ENCODE measurements at places on chromosomes 6 and 20.

DNA sequence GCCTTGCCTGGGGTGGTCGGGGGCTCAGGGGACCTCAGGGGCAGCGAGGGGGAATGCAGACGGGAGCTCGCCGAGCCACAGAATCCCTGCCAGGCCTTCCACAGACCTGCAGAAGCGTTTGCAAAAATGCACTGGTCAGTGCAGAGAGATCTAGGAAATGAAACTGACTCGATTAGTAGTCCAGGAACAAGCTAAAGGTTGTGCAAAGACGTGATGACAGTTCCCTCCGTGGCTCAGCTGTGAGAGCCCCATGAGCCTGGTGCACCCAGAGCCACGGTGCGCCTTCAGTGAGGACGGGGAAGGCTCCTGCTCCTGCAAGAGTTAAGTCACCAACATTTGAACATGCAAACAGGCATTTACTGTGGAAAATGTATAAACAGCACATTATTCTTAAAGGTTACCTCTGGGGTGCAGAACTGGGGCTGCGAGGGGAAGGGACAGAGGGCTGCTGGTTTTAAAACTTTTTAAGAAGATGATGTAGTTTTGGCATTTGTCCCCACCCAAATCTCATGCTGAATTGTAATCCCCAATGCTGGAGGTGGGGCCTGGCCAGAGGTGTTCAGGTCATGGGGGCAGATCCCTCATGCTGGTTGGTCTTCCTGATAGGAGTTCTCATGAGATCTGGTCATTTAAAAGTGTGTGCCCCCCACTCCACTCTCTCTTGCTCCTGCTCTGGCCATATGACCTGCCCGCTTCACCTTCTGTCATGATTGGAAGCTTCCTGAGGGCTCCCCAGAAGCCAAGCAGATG lies 147.3 kb downstream of the DLL1 start:
- no peak for DNase-seq

- DNase-seq, result no peak
These were observed 60.2 kb downstream of the EZR start for GRCh38 chr6:158758941-158759479.

DNA sequence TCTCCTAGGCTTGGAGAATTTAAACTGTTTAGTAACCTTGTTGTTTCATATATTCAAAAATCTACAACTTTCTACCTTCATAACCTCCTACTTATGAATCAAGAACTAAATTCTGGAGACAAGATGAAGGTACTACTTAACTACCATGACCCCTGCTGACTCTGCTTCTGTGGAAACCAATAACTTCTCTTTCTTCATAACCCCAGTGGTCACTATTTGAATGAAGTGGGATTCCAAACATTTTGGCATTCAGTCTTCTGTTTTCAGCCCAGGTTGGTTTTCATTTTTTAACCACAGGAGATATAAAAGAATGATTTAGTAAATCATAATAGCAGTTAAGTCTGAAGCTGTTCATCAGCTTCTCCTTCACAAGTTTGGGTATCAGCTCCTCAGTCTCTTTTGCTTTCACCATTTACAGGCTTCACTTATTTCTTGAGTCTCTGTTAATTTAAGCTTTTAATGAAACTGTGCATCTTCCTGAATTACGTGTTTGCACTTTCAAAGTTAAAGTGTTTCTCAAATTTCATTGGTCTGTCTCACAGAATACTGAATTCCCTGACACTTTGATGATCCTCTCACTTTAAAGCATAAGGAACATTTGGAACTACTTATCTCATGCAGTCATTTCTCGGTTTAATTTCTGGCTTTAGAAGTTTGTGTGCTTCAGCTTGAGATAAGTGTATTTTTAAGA lies 9.5 kb downstream of the SENP6 start:
- no peak for DNase-seq

DNA sequence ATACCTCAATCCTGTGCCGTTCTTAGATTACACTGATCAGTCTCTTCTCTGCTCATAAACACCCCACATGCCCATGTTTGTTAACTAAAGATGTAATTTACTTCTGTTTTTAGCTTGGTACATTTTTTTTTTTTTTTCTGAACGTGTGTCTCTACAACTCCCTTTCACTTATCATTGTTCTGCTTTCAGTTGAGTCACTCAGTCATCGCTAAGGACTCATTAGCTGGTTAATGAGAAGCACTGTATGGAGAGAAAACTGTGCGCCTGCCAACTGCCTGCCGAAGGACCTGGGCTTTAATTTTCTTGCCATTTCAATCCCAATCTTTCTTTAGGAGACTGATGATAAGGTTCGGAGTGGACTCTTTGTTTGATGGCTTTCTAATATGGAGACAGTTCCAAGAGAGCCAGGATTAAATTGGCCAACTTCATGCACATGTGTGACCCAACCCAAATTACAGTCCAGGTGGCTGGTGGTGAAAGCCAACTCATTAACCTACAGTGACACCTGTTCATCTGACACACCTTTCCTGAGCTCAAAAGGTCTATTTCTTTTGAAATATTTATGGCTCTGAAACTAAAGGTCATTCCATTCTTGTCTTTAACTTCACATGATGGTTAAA lies 334.1 kb downstream of the BCKDHB start:
- no peak for DNase-seq

DNA sequence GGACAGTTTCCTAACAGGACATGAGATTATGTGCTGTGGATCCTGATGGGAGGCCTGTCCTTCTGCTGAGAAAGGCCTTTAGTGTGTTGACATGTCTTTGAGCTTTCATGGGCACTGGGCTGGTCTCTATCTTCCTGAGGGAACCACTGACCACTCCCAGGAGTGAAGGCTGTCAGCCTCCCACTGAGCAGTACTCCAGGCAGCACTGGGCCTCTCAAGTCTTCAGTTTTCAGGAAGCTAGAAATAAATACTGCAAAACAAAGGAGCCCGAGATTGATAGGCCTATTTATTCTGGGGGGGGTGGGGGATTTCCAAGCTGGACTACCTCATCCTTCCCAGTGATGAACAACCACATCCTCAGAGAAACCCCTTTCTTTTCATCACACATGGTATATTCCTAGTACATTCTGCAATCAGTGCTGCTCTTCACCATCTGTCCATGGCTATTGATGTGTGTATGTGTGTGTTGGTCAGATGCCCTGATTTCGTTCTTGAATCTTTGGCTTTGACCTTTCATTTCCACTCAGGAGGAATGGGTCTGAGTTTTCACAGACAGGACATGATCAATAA lies 180.9 kb upstream of the SPTLC3 start:
- no peak for DNase-seq

- no peak for DNase-seq
These were observed 16.5 kb downstream of the NCOA7 start for GRCh38 chr6:125807293-125807692.

DNA sequence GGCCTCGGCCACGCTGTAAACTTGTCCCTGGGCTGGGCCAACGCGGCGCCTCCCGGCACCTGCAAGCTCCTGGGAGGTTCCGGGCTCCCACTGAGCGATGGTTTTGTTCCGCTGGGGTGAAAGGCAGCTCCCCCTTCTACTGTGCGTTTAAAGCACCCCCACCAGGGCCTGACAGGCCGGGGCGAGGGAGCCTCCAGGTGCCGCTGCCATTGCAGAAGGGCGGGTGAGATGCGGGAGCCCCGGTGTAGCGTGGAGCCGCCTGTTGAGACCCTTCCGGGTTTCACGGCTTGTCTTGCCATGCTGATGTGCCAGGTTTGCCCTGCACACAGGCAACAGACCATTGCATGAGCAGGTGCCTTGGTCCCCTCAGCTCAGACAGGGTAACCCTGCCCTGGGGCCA lies 2.9 kb downstream of the COL20A1 start:
- DNase-seq, result no peak

DNA sequence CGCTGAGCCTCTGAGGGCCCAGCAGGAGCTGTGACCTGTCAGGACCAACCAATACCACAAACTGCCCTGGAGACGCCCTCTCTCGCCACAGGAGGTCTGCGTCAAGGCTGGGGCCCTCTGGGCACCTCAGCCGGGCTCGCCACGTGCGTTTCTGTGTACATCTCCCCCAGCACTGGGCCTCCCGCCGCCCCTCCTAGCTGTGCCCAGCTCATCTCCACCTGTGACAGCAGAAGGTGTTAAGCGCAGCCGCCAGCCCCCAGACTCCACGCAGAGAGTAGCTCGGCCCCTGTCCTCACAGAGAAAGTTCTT lies 91.4 kb downstream of the TAF4 start:
- no peak for DNase-seq

- no peak for DNase-seq
These were observed 7.1 kb downstream of the L3MBTL1 start for GRCh38 chr20:43514648-43514999.

DNA sequence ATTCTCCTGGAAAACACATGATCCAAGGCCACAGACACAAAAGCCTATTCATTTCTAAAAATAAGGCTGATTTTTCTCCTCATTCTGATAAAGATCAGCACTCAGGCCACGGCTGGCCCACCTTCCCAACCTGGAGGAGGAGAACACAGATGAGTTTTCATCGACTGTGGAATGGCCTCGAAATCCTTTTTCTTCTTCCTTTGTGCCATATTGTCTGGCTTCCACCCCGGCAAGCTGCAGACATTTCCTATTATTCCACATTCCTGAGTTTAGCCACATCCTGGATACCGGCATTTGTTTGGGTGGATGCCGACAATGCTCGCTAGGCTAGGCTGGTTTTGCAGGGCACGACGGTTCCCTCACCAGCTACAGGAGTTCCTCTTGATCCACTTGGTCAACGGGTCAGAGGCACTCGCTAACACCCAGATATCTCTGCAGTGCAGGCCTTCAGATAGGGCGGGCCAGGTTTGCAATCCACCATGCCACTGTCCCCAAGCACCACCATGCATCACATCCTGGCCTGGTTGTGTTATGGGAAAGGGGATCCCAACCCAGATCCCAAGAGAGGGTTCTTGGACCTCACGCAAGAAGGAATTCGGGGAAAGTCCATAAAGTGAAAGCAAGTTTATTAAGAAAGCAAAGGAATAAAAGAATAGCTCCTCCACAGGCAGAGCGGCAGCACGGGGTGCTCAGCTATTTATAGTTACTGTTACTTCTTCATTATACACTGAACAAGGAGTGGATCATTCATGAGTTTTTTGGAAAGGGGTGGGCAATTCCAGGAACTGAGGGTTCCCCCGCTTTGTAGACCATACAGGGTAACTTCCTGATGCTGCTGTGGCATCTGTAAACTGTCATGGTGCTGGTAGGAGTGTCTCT lies 4.2 kb upstream of the CTSZ start:
- DNase-seq, result peak; percentile 97

DNA sequence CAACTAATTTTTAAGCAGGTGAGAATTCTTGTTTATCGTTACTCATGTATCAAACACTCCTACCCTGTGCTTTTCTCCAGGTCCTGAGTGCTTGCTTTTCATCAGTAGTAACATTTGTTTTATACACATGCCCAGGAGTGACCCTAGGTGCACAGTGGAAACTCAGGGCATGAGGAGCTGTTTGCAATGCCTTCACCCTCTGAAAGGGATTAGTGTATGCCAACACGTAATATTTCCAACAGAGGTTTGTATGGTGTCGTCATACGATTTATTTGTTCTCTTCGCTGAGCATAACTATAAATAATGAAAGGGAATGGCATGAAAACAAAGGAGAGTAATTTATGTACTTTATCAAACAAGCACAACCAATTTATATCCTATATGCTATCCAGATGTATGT lies 537.4 kb upstream of the MMS22L start:
- no peak for DNase-seq

DNA sequence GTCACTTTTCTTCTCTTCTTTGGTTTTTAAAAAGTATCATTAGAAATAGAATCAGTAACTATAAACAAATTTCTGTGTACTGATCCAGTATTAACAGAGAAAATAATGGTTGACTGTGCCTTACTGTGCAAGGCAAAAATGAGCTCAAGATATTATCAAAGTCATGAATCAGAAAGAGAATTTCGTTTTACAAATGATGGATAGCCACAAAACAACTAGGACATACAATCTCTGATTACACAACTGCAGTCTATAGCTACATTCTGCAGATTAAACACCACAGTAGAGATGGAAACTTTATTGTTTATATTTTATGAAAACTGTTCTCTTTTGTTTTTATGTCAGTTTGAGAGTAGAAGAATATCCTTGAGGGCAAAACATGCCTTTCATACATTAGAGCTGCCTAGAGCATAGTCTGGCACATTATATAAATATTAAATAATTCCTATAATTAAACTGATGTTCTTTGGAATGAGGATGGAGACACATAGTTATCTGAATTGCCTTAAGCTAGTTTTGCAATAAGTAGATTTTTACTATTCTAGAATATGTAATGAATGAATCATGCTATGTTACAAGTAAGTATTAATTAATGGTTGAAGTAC lies 333.1 kb downstream of the LAMA2 start:
- no peak for DNase-seq

DNA sequence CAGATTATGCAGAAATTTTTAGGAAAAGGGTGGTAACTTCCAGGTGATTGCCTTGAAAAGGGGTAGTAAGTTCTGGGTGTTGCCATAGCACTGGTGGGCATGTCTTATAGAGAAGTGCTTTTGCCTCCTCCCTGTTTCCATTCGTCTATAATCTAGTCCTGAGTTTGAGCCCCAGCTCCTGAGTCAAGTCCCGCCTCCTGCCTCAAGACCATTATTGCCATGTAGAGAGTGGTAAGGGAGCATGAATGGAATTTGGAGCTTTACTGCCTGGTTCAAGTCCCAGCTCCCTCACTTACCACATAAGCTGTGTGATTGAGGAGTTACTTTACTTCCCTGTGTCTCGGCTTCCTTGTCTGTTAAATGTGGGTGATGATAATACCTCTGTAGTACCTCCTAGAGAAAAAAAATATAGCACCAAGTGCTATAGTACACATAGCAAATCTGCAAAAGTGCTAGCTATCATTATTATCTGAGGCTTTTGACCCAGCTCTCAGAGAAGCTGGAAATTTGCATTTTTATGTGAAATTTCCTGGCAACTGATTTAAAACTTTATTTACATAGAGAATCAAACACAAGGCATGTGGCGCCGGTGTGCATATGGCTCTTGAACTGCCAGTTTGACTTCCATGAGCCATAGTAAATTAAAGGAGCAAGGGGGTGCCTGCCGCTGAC lies 36.0 kb downstream of the TGM6 start:
- no peak for DNase-seq

DNA sequence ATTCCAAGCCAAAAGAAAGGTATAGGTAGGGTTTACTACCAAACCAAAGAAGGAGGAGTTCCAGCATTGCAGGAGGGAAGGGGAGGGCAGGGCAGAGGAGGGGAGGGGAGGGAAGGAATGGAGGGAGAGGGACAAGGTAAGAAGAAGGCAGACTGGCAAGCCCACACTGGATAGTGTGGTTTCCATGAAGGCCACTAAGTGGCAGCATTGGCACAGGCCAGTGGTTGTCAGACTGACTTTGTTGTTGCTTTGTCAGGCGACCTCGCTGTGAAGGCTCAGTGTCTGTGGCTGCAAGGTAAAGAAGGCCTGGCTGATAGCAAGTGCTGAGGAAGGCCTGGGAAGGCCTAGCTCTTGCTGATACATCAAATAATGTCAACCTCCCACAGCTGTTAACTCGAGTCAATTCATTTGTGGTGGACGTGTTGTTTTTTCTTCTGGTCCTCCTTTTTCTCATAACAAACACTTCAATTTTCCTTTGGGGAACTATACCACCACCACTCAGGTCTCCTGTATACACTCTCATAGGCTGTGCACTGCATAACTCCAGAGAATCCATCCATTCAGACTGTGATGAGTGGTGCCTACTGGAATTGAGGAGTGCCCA lies 7.7 kb upstream of the ZNF334 start:
- DNase-seq, result peak; percentile 78

- DNase-seq, result no peak
These were observed 435 bp downstream of the PTCRA start for GRCh38 chr6:42916288-42916687.

GRCh38 chr6:154164397-154164796 lies 125.4 kb downstream of the OPRM1 start:
- DNase-seq, result peak; percentile 17

- no peak for DNase-seq
These were observed 77.6 kb upstream of the FYN start for GRCh38 chr6:111950661-111951496.

- peak; percentile 90 for DNase-seq
These were observed 27.6 kb downstream of the SYNJ2 start for GRCh38 chr6:158009114-158009891.

All from dermis blood vessel endothelial cell (primary cell).